ENCODE measurements at places on chromosomes 2 and 18. TPM values are rescaled to one million over a fixed set of nuclear protein-coding genes. Genes with fewer than 3 reads are reported as not detected.

Gene ALPG
- not detected for total RNA-seq

Gene OR6B2
- total RNA-seq: not detected

Gene CRIM1
- 330 TPM for total RNA-seq

Gene REG1A
- total RNA-seq: not detected

Gene GATA6
- total RNA-seq: 0.12 TPM

Gene CXCR1
- total RNA-seq: not detected

Gene MC4R
- 0.36 TPM for total RNA-seq
